ENCODE measurements at places on chromosomes 2 and 18. TPM values are rescaled to one million over a fixed set of nuclear protein-coding genes. Genes with fewer than 3 reads are reported as not detected.

The WDPCP gene
- 29.5 TPM for total RNA-seq

The UGT1A1 gene
- total RNA-seq, result not detected

The SCTR gene
- total RNA-seq, result 0.74 TPM

The CDK15 gene
- total RNA-seq, result not detected

The ICA1L gene
- total RNA-seq, result 69.8 TPM

The CROCC2 gene
- total RNA-seq, result not detected

The FAHD2B gene
- total RNA-seq, result 58.9 TPM

The KCNJ3 gene
- total RNA-seq, result 53.7 TPM

The B3GNT7 gene
- total RNA-seq, result 8.2 TPM

The HNMT gene
- total RNA-seq, result 22.9 TPM

The KLHL29 gene
- total RNA-seq, result 19.0 TPM

The INSIG2 gene
- 21.2 TPM for total RNA-seq

The SPC25 gene
- total RNA-seq, result 2.0 TPM
